ENCODE measurements at places on chromosomes 11 and 22. TPM values are rescaled to one million over a fixed set of nuclear protein-coding genes. Genes with fewer than 3 reads are reported as not detected.

Gene OR56A1
- total RNA-seq, result not detected

Gene TH
- total RNA-seq, result 0.26 TPM

Gene MYBPC3
- total RNA-seq, result not detected

Gene TSKU
- total RNA-seq, result 41.5 TPM

Gene IRAG1
- total RNA-seq, result not detected

Gene TRIM6
- 6.7 TPM for total RNA-seq

Gene POU2AF2
- total RNA-seq, result not detected

Gene MS4A1
- not detected for total RNA-seq

Gene CCDC15
- 3.7 TPM for total RNA-seq

Gene RTN4R
- 10.9 TPM for total RNA-seq

Gene LRRC74B
- not detected for total RNA-seq

Gene NLRP6
- total RNA-seq, result not detected

Gene MUC5AC
- not detected for total RNA-seq

Gene KAT5
- 37.3 TPM for total RNA-seq

Gene FXYD2
- total RNA-seq, result not detected

Gene C11orf87
- total RNA-seq, result not detected

Gene PRODH
- 0.72 TPM for total RNA-seq

Gene LYVE1
- not detected for total RNA-seq

Gene APOBEC3F
- 2.8 TPM for total RNA-seq

Gene LRP4
- 0.81 TPM for total RNA-seq

Gene RAB3IL1
- 8.5 TPM for total RNA-seq

Gene NCAM1
- total RNA-seq, result 9.2 TPM

Gene TSGA10IP
- total RNA-seq, result not detected

Gene RRP8
- total RNA-seq, result 35.3 TPM
